Esophagus mucosa (tissue), 1 donor: ENCODE measurements at places on chromosomes 1 and 21. TPM values are rescaled to one million over a fixed set of nuclear protein-coding genes. Genes with fewer than 3 reads are reported as not detected.
A peak's percentile ranks its signal among the peaks of the same experiment; 100 is the strongest.

- ATAC-seq, result peak; percentile 64
These were observed 25.2 kb upstream of the RCAN1 start for GRCh38 chr21:34639882-34640788.

GRCh38 chr1:153231363-153231762 lies 14.0 kb downstream of the PRR9 start:
- peak; percentile 70 for ATAC-seq

GRCh38 chr1:20932437-20932977 lies 145.4 kb upstream of the HP1BP3 start:
- ATAC-seq, result no peak

DNA sequence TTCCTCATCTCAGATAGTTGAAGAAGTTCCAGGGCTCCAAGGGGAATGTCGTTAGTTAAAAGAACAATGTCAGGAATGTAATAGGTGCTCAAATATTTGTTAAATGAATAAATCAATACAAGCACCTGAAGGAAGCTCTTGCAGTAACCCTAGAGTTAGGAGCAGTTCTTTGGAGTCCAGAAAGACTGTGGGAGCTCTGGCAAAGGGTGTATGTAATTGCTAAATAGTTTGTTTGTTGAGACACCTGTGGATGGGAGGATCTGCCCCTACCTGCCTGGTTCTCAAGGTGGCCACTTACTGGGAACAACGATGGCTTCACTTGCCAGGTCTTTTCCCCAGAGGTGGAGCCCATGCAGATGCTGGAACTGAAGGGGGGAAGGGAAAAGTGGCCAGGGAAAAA lies 27.5 kb upstream of the JUN start:
- ATAC-seq, result no peak

DNA sequence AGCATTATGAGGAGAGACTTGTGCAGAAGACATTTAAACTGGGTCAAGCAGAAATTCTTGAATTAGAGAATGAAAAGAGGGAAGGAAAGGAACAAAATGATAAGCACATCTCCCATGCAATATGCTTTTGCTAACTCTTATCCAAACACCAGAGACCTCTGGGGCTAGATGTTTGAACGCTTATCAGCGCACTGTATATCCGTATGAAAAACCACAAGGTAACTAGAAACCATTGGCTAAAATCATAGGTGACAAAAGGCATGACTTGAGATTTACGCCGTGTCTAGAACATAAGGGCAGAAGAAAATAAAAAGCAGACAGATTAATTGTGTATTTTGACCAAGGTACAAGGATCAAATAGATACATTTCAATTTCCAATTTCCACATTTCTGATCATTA lies 38.0 kb upstream of the TIAM1 start:
- no peak for ATAC-seq

- peak; percentile 11 for ATAC-seq
These were observed 6.5 kb upstream of the CSTB start for GRCh38 chr21:43782431-43783097.

DNA sequence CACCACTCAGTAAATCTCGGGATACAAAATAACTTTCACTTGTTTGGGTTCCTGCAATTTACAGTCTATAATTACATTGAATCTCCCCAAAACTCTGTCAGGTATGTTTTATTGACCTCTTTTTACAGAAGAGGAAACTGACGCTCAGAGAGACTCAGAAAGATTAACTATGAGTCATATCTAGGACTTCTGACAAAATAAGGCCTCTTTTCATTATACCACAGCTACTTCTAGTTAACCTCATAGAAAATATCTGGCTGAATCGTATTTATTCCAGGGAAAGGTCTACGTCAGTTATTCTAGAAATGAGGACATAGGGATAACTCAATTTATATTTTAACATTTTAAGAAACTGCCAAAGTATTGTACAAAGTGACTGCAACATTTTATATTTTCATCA lies 211.1 kb upstream of the FAM78B start:
- no peak for ATAC-seq

DNA sequence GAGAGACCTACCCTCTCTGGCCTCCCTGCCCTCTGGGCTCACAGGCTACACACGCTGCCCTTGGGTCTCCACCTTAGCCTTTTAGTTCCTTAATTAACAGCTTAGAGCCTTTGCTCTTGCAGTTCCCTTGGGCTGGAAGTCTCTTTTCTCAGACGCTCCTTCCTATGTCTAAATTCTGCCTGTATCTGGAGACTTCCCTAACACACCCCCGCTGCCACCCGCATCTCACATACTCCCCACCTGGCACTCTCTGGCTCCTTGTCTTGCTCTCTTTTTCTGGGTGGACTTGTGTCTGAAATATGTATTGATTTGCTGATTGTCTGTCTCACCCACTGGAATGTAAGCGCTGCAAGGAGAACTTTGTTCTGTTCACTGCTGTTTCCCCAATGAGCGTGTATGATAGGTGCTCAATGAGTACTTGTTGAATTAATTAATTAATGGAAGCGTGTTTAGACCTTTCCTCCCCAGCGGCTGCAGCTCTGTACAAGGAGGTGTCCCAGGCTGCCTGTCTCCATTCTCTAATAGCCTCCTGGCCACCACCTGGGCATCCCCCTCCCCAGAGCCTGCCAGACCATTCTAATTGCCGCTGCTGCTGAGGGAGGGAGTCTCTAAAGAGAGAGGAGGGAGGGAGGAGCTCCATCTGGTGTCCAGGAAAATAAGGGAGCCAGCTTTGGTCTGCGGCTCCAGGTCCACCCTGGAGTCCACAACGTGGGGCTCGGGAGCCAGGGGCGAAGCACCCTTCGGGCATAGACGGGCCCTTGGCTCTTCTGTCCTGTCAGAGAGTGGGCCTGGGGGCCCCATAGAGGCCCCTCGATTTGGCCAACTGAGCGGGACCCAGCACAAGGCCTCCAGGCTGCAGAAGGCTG lies 95.4 kb downstream of the RNF220 start:
- ATAC-seq, result no peak

DNA sequence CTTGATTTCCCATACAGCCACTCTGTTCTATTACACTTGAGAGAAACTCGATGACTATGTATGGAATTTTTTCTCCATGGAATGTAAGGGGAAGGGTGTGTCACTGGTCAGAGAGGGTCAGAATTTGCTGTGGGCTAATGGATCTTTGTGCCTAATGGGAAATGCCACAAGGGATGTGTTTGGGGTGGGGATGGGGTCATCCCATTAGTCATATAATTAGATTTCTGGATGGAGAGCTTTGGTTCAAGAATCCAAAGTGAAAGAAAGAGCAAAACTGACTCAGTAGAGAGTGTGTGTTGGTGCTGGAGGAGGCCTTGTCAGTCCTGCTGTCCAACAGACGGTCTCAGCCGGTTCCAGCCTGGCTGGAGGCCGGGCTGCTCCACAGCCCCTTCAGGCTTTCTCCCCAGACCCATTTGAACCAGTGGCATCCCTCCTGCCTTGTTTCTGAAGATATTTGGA lies 86.4 kb downstream of the LAMC2 start:
- no peak for ATAC-seq

DNA sequence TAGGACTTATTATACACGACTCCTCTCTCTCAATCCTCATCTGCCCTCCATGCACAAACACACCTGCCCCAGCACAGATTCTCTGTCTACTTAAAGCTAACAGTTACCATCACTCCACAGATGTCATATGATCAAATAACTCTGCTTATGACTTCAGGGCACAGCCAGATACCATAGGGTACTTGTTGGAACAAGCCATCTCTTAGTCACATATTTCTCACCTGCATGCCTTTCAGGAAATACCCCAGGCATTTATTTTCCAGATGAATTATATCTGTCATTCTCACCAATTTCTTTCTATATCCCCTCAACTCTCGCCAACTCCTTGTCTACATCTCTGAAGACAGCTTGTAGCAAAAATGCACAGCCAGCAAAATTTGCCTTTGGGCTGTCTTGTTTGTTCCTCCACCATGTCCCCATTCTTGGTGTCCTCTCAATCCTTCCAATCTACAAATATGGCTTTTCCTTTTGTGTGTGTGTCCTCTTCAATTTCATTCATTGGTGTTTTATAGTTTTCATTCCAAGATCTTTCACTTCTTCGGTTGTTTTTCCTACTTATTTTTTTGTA lies 353.9 kb upstream of the CAMK1G start:
- ATAC-seq, result peak; percentile 94

GRCh38 chr1:216914974-216915373 lies 191.7 kb upstream of the ESRRG start:
- no peak for ATAC-seq

DNA sequence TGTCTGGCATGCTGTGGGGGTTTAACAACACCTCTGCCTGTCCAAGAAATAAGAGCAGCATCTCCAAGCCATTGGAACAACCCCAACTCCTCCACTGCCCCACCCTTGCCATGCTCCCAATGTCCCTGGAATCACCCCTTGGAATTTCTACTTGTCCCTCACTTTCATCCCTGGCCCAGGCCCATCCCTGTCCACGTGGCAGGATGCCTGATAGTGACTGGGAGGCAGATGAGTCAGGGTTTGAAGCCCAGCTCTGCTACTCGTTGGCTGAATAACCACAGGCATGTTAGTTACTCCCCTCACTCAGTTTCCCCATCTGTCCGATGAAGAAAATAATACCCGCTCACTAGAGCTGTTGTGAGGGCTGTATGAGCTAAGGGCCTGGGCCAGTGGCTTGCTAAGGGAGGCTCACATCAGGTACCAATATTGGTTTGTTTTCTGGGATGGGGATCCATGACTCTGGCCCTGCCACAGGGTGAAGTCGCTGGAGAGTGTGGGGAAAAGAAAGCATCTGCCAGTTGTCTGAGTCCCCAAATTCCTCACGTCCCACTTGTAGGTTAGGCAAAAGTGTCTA lies 99.4 kb upstream of the TLR5 start:
- ATAC-seq, result peak; percentile 28

DNA sequence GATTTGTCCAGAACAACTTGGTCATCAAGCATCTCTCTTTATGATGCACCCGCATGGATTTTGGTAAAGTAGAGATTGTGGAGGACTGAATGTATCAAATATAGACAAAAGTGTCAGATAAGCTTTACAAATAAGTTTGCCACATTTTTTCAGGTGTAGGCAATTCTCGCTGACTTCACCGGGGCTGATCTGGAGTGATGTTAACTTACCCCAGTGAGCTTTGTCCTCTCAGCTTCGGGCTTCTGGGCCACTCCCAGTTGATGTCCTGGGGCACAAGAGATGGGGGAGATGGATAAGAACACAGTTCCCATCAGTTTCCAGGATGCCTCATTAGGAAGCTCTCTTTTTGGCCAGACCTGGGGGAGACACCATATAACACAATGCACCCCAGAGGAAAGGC lies 117.7 kb downstream of the ETS2 start:
- no peak for ATAC-seq

NBPF4 gene
- total RNA-seq, result 0.08 TPM

SLX9 gene
- total RNA-seq, result 27.2 TPM

ACOT11 gene
- 16.1 TPM for total RNA-seq

MIXL1 gene
- total RNA-seq, result not detected

CELA2A gene
- total RNA-seq, result 0.36 TPM

CHIT1 gene
- 0.20 TPM for total RNA-seq
